Astrocyte (in vitro differentiated cells and primary cell): ENCODE measurements at places on chromosomes 12 and 14.
A peak's percentile ranks its signal among the peaks of the same experiment; 100 is the strongest.

GRCh38 chr14:90642244-90642717 lies 173.9 kb downstream of the TTC7B start:
- no peak overlapping the region for H3K4me3 ChIP-seq
- H3K4me1 ChIP-seq = peaks cover 26% of the 10 kb centered on the region
- H3K27me3 ChIP-seq = no peaks in the 10 kb centered on the region
- DNase-seq = peak; percentile 69
- no peak overlapping the region for H3K27ac ChIP-seq
- no peaks in the 10 kb centered on the region for H3K36me3 ChIP-seq

- H3K27ac ChIP-seq = peak overlapping the region; percentile 3
- no peak overlapping the region for H3K4me3 ChIP-seq
- no peaks in the 10 kb centered on the region for H3K27me3 ChIP-seq
- no peaks in the 10 kb centered on the region for H3K36me3 ChIP-seq
- DNase-seq = peak; percentile 71
- no peaks in the 10 kb centered on the region for H3K4me1 ChIP-seq
Measured at GRCh38 chr12:118330421-118331018, 42.2 kb downstream of the TAOK3 start.

GRCh38 chr12:66744956-66745383 lies 66.1 kb upstream of the GRIP1 start:
- no peak overlapping the region for H3K27ac ChIP-seq
- H3K27me3 ChIP-seq = no peaks in the 10 kb centered on the region
- no peak overlapping the region for H3K4me3 ChIP-seq
- no peaks in the 10 kb centered on the region for H3K4me1 ChIP-seq
- DNase-seq = no peak

DNA sequence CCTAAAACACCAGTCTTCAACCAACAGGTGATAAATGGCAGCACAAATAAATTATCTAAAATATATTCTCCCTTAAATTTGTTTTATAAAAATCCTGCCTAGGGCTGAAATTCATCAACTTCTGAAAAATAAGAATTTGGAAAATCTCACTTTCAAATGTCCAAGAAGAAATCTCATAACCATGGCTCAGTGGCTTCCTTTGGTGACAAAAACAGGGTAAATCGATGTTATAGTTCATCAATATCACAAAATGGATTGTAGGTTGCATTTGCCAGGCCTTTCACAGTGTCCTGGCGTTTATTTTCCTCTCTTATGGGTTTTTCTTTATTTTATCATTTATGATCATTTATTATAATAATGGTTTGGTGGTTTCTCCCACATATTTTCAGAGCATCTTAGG lies 103.0 kb downstream of the PTGER2 start:
- no peak overlapping the region for H3K4me3 ChIP-seq
- H3K27ac ChIP-seq = no peak overlapping the region
- no peak for DNase-seq
- no peaks in the 10 kb centered on the region for H3K36me3 ChIP-seq
- H3K4me1 ChIP-seq = no peaks in the 10 kb centered on the region

DNA sequence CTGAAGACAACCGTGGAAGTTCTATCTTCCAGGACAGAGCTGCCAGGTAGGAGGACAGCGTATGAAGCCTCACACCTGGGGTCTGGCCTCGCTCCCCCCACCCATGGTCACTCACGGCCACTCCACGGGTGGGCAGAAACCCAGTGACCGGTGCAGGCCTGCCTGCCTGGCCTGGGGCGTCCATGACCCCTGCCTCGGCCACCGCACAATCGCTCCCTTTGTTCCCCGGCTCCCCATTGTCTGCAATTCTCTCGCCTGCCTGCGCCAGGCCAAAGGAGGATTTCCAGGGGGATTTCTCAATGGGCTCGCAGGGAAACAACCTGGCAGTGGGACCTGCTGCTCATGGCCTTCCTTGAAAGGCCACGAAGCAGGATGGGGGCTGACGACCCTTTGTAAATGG lies 22.6 kb downstream of the CCDC85C start:
- H3K4me3 ChIP-seq = no peak overlapping the region
- no peaks in the 10 kb centered on the region for H3K27me3 ChIP-seq
- H3K36me3 ChIP-seq = no peaks in the 10 kb centered on the region
- peak overlapping the region; percentile 38 for H3K27ac ChIP-seq

- no peak for DNase-seq
- no peaks in the 10 kb centered on the region for H3K36me3 ChIP-seq
- no peak overlapping the region for H3K27ac ChIP-seq
- no peaks in the 10 kb centered on the region for H3K4me1 ChIP-seq
- H3K27me3 ChIP-seq = no peaks in the 10 kb centered on the region
Measured at GRCh38 chr12:116066381-116067230, 210.9 kb downstream of the MED13L start.

DNA sequence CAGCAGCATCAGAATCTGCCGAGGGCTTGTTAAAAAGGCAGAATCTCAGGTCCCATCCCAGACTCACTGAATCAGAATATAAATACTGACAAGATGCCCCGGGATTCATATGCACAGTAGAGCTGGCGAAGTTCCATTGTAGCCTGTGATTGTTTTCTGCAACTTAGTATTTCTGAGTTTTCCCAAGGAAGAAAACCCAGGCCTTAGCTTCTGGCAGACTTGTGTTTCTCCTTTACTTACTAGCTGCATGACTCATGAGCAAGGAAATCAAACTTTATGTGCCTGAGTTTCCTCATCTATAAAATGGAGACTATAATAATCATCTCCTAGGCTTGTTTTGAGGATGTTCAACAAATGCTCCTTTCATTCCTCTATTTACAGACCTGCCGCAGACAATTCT lies 278.5 kb upstream of the PLEKHG7 start:
- H3K36me3 ChIP-seq = no peaks in the 10 kb centered on the region
- H3K4me1 ChIP-seq = no peaks in the 10 kb centered on the region
- H3K27ac ChIP-seq = no peak overlapping the region
- no peak overlapping the region for H3K4me3 ChIP-seq

DNA sequence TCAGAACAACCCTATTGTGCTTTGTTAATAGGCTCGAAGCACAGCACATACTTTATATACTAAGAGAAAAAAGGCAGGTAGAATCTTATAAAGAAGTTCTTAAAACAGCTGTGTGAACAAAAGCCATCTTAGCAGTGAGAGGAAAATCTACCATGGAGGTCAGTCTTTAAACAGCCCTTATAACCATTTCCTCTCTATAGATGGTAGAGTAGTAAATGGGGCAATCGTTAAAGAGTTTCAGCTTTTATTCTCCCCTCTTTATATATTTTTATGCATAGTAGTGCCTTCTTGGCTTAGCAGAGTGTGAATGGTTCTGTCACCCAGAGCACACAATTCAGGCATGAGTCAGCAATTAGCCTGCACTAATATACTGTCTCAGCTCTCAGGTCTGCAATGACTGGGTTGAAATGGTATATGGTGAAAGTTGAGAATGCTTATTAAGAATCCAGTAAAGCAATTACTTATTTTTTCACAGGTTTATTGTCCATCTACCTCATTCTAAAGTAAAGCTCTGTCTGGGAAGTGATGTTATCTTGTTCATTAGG lies 305.0 kb downstream of the NELL2 start:
- H3K27me3 ChIP-seq = no peaks in the 10 kb centered on the region
- H3K27ac ChIP-seq = no peak overlapping the region

- no peaks in the 10 kb centered on the region for H3K4me1 ChIP-seq
- no peak overlapping the region for H3K27ac ChIP-seq
- no peaks in the 10 kb centered on the region for H3K27me3 ChIP-seq
- no peak overlapping the region for H3K4me3 ChIP-seq
Measured at GRCh38 chr12:57952766-57953165, 11.4 kb downstream of the ATP23 start.

DNA sequence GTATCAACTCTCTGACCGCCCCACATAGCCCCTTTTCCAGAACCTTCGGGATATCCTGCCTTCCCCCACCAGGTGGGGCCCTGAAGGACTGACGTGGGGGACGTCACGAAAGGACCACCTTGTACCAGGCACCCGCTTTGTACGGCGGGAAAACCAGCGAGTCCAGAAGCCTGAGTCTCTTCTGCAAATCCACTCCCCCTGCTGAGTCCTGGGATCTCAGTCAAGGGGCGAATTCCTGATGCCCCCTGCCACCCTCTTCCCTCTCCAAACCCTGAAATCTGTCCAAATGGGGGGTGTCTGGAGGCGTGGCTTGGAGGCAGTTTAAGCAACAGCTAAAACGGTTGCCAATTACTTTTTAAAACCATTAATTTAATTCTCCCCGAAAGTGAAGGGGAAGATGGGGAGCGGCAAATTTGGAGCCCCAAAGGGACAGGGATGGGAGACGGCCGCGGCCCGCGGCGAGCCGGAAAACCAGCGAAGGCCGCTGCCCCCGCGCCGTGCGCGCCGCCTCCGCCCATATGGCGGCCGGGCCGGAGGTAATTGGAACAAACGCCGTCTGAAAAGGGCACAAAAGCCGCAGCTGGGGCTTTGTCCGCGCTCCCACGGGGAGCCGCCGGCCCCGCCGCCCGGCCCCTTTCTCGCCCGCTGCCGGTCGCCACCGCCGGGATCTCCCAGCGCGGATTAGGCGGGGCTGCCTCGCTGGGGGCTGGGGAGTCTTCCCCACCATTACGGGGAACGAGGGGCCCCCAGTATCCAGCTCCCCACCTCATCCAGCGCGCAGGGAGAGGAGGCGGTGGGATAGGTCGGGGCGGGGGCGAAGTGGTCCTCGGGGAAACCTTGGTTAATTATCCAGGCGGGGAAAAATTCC lies 6.6 kb downstream of the LHX5 start:
- H3K4me3 ChIP-seq = no peak overlapping the region
- no peak for DNase-seq
- H3K36me3 ChIP-seq = no peaks in the 10 kb centered on the region
- peaks cover 3% of the 10 kb centered on the region for H3K4me1 ChIP-seq
- no peak overlapping the region for H3K27ac ChIP-seq

GRCh38 chr12:77774761-77775160 lies 55.9 kb upstream of the NAV3 start:
- H3K27me3 ChIP-seq = no peaks in the 10 kb centered on the region
- no peaks in the 10 kb centered on the region for H3K36me3 ChIP-seq
- H3K27ac ChIP-seq = no peak overlapping the region
- no peak overlapping the region for H3K4me3 ChIP-seq
- H3K4me1 ChIP-seq = no peaks in the 10 kb centered on the region
- no peak for DNase-seq

GRCh38 chr14:96261772-96262655 lies 6.0 kb downstream of the BDKRB1 start:
- H3K27me3 ChIP-seq = peaks cover 7% of the 10 kb centered on the region
- no peak overlapping the region for H3K4me3 ChIP-seq
- no peak for DNase-seq
- no peaks in the 10 kb centered on the region for H3K4me1 ChIP-seq
- H3K27ac ChIP-seq = no peak overlapping the region

- no peak overlapping the region for H3K27ac ChIP-seq
- peaks cover 4% of the 10 kb centered on the region for H3K4me1 ChIP-seq
- no peaks in the 10 kb centered on the region for H3K27me3 ChIP-seq
- no peak overlapping the region for H3K4me3 ChIP-seq
- DNase-seq = no peak
Measured at GRCh38 chr12:63944586-63945228, 100.2 kb downstream of the SRGAP1 start.

DNA sequence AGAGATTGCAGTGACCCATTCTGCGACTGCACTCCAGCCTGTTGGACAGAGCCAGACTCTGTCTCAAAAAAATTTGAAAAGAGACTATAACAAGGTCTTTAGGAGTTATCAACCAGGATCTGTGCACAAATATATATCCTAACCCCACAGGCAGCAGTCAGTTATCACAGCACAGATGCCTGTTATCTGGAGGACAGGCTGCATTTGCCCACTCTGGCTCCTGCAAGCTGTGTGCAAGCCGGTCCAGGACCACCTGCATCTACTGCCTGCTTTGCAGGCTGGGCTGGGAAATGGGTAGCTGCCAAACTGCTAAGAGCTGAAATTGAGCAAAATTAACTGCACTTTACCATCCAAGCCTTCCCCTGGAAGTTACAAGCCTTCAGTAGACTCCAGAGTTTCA lies 21.4 kb upstream of the RCOR1 start:
- H3K27me3 ChIP-seq = no peaks in the 10 kb centered on the region
- no peak overlapping the region for H3K4me3 ChIP-seq
- no peaks in the 10 kb centered on the region for H3K4me1 ChIP-seq
- no peak for DNase-seq

DNA sequence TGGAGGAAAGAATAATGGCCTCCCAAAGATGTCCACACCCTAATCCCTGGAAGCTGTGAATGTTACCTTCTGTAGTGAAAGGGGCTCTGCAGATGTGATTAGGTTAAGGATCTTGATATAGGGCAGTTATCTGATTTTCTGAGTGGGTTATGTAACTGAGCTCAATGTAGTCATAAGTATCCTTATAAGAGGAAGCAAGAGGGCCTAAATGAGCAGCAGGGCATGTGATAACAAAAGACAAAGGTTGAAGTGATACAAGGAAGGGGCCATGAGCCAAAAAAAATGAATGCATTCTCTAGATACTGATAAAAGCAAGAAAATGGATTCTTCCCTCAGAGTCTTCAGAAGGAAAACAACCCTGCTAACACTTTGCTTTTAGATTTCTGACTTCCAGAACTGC lies 78.8 kb downstream of the OSBPL8 start:
- no peak overlapping the region for H3K27ac ChIP-seq
- no peaks in the 10 kb centered on the region for H3K4me1 ChIP-seq
- no peak overlapping the region for H3K4me3 ChIP-seq

DNA sequence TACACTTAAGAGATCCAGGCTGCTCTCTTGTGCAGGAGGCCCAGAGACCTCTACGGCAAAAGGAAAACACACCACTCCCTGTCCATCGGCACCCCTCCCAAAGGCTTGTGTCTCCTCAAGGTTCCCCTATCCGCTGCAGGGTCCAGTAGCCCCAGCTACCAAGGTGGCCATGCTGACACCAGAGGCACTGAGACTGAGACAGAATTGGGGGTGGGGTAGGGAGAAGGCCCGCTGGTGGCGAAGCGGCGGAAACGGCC lies 590 bp downstream of the DDIT3 start:
- peaks cover 54% of the 10 kb centered on the region for H3K4me1 ChIP-seq
- H3K4me3 ChIP-seq = peak overlapping the region; percentile 97

GRCh38 chr12:58386136-58386535 lies 444.8 kb downstream of the ATP23 start:
- peaks cover 19% of the 10 kb centered on the region for H3K4me1 ChIP-seq
- DNase-seq = no peak
- no peak overlapping the region for H3K4me3 ChIP-seq
- peak overlapping the region; percentile 47 for H3K27ac ChIP-seq

DNA sequence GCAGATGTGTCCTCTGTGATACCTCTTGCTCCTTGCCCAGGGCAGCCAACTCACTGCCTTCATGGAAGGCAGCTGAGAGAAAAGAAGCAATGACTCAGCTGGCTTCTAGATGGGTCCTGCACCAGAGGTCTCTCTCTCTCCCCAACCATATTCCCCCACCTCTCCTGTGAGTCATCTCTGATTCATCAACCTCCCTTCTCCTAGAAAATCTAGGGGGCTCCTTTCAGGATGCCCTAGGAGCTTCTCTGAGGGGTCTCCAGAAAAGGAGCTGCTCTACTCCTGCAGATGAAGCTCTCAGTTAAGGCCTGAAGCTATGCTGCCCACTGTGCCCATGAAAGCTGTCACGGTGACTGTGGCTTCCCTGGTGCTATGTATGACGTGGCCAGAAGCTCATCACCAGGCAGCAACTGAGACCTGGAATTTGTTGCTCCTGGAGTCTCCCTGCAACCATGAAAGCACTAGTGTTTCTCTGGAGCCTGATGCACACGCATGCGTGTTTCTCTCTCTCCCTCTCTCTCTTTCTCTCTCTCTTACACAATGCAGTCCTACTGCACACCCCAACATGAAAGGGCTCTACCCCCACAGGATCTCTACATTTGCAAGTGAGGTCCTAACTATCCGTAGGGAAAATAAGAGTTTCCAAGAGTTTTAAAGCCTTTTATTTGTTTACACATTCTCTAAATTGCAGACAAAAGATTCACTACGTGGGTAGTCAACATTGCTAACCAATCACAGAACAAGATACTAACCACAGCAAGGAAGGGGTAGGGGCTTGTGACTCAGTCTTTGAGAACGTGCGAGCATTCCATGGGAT lies 285.3 kb downstream of the DPF3 start:
- peak overlapping the region; percentile 98 for H3K27ac ChIP-seq
- H3K4me3 ChIP-seq = peak overlapping the region; percentile 5
- peaks cover 46% of the 10 kb centered on the region for H3K4me1 ChIP-seq
- DNase-seq = peak; percentile 97
- H3K36me3 ChIP-seq = no peaks in the 10 kb centered on the region
